Activated T-cell treated with anti-CD3 and anti-CD28 coated beads, Interleukin-2, amount 50 U/mL, for 4 hours (primary cell): ENCODE measurements at places on chromosomes 5 and 9. TPM values are rescaled to one million over a fixed set of nuclear protein-coding genes. Genes with fewer than 3 reads are reported as not detected.

- no peak for DNase-seq
Measured at GRCh38 chr5:172715931-172716682, 54.9 kb downstream of the DUSP1 start.

- DNase-seq, result no peak
Measured at GRCh38 chr5:179241764-179242370, 103.4 kb downstream of the ADAMTS2 start.

DNA sequence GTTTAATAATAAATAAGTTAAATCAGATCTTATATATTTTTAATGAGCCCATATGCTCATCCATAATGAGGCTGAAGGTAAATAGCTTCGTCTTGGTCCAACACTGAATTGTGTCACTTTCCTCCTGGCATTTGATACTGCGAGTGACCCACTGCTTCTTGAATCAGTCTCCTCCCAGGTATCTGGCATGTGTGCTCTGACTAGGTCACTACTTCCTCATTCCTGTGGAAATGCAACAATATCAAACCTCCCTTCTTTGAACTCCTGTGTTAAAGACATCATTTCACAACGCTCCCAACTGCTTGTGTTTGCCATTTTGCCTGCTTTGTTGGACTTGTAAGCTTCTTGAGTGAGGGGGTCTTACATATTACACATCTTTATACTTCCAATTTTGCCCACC, 157.7 kb downstream of the SLC24A2 start:
- DNase-seq, result no peak

Gene IL5
- 3.6 TPM for total RNA-seq

Gene OTULIN
- total RNA-seq, result 50.1 TPM
